NCI-H1105 (cell line): ENCODE measurements at places on chromosomes 3 and 15.

GRCh38 chr15:80855206-80855605 is 76.0 kb downstream of the CEMIP start:
- no peak for DNase-seq

GRCh38 chr3:104687362-104687761 is 679.3 kb upstream of the ALCAM start:
- DNase-seq = no peak

- no peak for DNase-seq
These were observed 228.5 kb downstream of the NTRK3 start for GRCh38 chr15:88028024-88028423.

DNA sequence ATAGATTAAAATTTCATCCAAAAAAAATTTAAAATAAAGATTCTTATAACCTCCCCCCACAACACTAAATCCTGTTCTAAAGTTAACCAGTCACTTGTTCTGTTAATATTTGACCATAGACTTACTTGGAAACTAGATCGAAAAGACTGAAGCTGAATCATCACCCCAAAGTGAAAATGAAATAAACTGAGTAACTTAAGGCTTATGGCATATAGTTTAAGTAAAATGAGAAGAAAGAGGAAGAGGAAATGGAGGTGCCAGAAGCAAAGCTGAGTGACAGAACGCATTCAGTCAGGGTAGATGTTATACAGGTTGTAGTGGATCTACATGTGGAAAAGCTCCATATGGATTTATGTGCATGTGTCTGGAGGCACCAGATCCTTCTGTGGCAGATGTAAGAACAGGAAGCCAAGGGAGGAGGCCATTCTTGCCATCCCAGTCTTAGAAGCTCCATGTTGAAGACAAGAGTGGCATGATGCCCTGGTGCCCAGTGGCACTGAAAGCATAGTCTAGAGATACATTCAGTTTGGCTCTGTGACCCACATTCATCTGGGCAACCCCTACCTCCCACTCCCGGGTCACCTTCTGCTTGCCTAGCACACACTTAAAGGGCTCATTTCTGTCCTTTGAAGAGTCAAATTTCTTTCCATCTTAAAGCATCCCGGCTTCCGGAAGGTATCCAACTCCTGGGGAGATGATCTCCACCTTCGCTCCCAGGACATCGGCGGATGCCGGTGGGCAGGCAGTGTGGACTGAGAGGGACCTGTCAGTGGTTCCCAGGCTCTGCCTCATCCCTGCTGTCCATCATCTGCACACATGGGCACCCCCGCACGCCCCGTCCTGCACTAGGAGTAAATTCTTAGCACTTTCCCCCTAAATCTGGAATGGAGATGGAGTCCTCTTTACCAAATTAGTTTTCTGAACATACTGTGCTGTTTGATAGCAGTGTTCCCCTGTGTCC is 90.8 kb downstream of the NEO1 start:
- DNase-seq = no peak

DNA sequence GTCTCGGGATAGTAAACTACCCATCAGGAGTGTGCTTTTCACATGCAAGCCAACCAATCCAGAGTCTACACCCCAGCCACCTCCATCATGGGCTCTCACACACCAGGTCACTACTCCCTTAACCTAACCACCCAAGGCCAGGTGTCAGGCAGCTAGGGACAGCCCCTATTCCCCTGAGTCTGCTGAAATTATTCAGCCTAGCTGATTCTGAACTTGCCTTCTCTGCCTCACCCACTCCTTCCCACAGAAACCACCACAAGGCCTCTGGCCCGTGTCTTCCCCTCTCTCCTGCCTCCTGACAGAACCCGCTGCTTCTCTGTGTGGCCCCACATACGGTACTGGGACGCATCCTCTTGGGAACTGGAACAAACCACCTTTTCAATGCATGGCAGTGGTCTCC is 82.1 kb downstream of the PCSK6 start:
- DNase-seq = no peak

DNA sequence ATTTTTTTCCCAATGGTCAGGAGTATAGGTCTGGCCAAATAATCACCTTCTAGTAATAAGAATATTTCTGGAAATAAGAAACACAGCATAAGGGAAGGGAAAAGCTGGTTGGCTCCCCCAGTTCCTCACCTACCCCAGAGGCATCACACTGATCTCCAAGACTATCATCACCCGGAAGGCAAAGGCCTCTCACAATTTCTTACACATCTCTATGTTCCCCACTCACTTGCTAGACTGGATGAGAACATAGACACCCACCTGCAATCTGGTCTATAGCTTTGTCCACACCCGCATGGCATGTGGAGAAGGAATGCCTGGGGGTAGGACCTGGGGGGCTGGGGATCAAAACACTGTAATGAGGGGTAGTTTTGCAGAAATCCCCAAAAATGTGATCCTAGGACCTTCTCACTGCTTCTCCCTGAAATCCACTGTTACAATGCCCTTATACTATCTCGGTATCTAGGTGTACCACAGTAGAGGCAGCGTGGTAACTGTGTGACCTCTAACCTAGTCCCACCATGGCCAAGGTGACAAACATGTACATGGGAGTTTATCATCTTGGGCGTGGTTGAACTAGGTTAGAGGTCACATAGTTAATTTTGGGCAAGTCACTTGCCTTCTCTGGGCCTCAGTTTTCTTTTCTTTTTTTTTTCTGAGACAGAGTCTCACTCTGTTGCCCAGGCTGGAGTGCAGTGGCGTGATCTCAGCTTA is 29.5 kb upstream of the NRROS start:
- no peak for DNase-seq
